ENCODE measurements at places on chromosomes 5 and 9.
A peak's percentile ranks its signal among the peaks of the same experiment; 100 is the strongest.

DNA sequence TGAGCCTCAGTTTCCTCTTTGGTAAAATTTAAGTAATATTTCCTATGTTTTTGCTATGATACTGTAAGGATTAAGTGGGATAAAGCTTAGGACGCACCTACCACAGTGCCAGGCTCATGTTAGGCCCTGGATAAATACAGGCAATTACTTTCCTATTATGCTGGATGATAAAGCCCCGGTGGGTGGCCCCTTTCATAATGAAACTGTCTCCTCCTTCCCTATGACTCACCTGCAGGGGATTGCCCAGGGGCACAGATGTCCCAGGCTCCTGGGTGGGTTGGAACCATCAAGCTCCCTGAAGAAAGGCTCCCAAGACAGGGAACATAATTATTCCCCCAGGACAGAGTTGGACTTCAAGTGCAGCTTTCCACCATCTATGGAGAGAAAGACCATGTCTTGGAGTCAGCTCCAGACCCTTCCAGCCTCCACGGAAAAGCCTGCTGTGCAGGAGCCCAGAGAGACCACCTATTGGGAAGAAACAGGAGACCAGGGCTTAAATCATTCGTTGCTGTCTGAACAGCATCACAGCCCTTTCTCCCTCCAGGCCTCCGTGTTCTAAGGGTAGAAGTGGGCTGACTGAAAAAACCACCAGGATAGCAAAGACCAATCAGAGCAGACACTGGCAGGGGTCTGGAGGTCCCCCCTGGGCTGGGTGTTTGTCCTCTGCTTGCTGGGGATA lies 43.2 kb upstream of the FOXE1 start:
- no peak for DNase-seq

DNA sequence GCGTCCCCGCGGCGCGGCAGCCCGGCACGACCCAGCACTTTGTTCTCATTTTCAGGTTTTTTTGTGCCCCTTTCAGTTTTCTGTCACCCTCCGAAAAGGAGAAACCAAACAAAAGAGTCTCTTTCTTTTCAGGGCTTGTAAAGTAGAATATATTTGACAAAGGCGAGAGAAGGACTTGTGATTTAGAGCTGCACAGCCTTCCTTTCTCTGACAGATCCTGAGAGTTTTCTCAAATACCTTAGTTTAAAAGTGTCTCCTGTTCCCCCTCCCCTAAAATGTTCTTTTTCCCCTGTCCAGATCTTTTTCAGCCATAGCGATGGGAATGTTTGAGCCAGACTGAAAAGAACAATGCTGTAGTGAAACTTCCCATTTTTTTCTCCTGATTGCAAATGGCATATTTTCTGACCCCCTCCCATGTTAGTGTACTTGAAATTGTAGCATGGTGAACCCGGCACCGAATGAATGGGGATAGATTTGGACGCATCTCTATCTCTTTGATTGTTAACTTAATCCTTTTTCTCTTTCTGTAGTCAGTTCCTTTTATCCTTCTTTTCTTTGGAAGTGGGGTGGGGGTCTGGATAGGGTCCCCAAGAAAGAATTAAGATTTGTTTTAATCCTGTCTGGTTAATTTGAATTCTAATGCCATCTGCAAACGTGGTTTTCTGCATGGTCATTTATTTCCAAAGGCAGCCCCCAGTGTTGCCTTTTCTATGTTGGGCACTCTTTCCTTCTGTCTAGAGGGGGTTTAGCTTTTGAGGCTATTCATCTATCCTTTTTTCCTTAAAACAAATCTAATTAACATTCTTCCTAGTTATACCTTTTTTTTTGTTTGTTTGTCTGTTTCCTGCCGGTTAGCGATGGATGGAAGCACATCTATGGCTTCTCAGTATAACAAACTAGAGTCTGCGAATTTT lies 2.2 kb downstream of the ZSWIM6 start:
- no peak for DNase-seq

DNA sequence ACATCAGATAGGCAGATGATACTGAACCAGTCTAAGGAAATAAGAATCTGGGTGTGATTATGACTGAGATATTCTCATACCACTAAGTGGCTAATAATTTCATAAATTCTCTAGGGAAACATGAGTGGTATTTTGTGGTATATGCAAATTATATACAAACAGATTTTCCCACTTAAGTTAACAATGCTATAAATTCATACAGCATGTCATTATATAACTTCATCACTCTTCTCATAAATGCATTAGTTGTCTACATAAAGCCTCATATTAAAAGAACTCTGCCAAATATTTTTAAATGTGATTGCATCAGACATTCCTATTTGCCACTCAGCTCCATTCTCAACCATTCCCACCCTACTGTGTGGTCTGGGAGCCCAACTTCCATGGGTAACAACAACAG lies 226.5 kb downstream of the TLE1 start:
- no peak for DNase-seq

- no peak for DNase-seq
These were observed 2.3 kb downstream of the CLTA start for GRCh38 chr9:36193023-36193422.

DNA sequence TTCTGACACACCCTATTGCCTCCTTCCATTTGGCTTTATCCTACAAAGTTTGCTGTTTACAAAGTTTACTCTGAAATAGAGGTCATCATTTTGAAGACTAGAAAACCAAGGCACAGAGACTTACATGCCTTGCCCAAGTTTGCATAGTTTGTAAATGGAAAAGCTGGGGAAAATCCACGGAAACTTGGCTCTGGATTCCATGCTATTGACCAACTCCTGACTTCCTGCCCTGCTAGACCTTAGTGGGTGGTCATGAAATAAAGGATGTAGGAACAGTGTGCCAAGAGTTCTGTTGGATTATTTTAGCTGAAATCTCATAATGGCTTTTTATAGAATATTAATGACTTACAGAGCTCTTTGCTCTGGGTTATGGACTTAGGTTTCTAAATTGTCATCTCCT lies 69.5 kb downstream of the GRIA1 start:
- no peak for DNase-seq

DNA sequence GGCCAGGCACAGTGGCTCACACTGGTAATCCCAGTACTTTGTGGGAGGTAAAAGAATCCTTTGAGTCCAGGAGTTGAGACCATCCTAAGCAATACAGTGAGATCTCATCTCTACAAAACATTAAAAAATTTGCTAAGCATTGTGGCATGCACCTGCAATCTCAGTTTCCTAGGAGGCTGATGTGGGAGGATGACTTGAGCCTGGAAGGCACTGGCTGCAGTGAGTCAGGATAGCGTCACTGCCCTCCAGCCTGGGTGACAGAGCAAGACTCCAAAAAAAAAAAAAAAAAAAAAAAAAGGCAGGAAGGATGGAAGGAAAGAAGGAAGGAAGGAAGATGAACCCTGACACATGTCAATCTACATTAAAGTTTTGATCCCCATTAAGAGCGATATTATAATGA lies 1452.2 kb upstream of the ACO1 start:
- DNase-seq: no peak

DNA sequence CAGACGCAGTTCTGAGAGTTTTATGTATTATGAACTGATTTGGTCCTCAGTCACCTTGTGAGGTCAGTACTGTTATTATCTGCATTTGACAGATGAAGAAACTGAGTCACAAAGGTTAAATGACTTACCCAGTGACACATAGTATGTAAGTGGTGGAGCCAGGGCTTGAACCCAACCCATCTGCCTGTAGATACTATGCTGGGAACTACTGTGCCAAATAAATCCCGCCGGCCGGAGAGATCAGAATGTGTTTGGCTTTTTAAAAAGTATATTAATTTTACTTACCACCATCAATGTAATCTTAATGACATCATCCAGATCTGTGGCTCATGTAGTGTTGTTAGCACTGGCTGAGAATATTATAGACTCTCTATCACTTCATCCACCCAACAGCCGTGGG lies 80.8 kb downstream of the ZNF618 start:
- DNase-seq: no peak

GRCh38 chr5:120082316-120083068 lies 381.6 kb upstream of the PRR16 start:
- DNase-seq: no peak

DNA sequence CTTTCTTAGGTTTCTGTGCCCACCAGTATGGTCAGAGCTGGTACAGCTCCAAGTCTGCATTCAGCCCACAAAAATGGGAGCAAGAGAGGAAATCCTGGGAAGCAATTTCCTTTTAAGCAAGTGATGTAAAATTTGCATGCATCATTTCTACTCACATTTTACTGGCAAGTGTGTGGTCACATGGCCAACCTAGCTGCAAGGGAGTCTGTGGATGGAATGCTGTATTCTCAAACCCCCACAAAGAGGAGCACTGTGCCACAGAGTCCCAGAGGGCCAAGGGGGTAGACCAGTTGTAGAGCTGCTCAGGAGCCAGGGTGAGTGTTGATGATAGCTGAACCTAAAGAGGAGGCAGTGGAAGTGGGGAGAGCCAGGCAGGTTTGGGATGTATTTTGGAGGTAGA lies 154.3 kb upstream of the SPRY4 start:
- no peak for DNase-seq

DNA sequence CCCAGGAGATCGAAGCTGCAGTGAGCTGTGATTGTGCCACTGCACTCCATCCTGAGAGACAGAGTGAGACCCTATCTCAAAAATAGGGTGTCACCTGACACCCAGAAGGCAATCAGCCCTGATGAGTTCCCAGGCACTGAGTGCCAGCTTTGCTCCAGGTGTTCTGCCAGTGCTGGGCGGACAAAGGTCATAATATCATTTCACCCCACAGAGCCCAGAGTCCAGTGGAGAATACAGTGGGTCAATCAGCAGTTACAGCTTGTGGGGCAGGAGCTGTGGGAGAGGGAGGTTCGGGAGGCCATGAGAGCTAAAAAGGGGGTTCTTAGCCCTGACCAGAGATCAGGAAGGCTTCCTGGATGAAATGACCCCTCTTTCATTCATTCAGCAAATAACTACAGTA lies 24.4 kb upstream of the SH3RF2 start:
- no peak for DNase-seq

DNA sequence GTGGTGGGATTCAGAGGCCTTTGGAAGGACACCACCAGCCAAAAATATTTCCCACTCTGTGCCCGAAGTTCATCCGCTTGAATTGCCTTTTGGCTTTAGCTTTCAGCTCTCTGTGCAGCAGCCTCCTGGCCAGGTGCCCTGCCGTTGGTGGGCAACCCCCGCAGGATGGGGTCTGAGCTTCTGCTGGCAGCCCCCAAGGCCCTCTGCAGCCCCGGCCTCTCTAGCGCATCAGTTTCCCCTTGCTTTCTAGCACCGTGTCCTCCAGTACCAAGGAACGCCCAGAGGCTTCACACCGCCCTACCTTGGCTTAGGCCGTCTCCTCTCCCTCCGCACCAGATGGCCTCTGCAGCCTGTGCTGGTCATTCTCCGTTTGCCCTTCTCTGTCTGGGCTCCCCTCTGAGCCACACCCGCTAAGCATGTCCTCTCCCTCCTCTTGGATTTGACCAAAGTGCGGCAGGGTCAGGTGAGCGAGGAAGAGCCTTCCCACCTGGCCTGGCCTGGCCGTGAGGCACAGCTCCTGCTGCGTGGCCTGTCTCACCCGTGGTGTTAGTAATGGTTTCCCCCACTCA lies 4.2 kb upstream of the TSC1 start:
- DNase-seq: no peak

GRCh38 chr5:161312882-161313281 lies 233.6 kb downstream of the GABRB2 start:
- no peak for DNase-seq

DNA sequence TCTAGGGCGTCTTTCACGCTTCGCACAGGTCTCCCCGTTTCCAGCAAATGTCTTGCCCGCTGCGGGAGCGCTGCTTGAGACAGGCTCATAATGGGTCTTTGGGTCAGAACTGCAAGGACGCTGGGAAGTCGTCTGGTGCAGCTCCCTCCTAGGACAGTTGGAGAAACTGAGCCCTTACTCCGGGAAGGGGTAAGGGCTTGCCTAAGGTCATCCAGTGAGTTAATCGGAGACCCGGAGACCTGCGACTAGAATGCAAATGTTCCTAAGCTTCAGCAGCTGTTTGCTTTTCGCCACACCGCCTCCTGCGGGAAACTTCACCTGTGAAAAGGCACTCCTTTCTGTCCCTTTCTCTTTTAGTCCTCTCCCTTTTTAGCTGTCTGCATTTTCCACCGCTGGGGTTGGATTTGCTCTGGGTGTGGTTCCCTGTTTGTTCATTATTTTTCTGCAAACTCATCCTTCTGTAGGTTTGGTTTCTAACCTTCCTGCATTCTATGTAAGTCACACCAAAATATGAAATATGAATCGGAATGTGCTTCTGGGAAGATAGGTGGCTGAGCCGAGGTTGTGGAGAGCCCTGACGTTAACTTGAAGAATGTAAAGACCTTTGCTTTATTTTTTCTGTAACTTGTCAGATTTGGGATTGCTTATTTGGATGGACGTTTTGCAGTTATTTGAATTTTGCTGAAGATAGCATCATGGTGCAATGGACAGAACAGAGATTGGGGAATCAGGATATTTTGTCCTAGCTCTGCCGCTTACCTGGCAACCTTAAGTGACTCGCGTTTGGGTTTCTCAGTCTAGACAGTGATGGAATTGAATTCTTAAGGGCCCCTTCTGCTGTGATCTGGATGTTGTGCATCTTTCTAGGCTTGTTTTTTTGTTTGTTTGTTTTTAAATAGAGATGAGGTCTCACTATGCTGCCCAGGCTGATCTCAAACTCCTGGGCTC lies 909 bp downstream of the SLC36A1 start:
- peak; percentile 64 for DNase-seq

DNA sequence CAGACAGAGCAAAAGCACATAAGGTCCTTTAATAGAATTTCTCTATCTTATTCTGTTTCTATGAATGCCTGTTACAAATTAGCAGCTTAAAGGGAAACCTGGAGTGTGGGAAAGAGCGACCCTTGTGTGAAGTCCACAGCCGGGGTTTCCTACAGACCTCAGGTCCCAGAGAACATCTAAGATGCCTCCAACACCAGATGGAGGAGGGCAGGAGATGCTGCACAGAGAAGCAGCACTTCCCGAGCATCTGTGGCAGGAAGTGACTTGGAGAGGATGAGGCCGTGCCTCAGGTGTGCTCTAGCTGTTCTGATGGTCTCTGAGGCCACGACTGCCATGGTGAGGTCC lies 26.8 kb downstream of the IRF1 start:
- DNase-seq: peak; percentile 34

- DNase-seq: peak; percentile 4
These were observed 72.5 kb downstream of the AP3B1 start for GRCh38 chr5:78221964-78222451.

- DNase-seq: no peak
These were observed 40.6 kb downstream of the INSYN2B start for GRCh38 chr5:169939731-169940130.

- DNase-seq: no peak
These were observed 33.5 kb downstream of the KCNMB1 start for GRCh38 chr5:170355601-170356098.

DNA sequence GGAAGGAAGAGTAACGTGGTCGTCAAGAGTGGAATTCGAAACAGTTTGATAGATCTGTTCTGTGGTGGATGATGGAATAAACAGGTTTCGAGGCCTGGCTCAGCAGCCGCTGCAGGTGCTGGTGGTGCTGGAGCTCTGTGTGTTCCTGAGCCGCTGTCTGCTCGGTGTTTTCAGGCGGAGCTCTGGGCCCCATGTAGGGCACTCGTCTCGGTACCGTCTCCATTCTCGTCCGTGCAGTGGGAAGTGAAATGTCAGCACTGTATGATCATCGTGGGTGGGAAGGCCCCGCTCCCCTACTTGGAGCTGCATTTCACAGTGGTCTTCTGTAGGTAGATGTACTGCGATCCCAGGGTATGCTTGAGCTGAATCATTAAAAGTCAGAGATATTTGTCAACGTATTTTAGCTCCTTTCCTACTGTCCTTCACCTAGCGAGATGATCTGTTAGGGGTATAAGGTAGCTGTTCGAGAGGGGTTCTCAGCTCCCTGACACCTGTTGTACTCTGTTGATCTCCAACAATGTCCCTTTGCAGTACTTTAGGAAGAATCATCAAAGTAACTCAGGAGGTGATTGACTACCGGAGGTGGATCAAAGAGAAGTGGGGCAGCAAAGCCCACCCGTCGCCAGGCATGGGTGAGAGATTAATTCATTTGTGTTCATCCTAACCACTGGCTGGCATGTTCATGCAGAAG lies 35.9 kb downstream of the TENT4A start:
- no peak for DNase-seq

All from left colon (tissue), 2 donors.